ENCODE measurements at places on chromosomes 6 and 20.

DNA sequence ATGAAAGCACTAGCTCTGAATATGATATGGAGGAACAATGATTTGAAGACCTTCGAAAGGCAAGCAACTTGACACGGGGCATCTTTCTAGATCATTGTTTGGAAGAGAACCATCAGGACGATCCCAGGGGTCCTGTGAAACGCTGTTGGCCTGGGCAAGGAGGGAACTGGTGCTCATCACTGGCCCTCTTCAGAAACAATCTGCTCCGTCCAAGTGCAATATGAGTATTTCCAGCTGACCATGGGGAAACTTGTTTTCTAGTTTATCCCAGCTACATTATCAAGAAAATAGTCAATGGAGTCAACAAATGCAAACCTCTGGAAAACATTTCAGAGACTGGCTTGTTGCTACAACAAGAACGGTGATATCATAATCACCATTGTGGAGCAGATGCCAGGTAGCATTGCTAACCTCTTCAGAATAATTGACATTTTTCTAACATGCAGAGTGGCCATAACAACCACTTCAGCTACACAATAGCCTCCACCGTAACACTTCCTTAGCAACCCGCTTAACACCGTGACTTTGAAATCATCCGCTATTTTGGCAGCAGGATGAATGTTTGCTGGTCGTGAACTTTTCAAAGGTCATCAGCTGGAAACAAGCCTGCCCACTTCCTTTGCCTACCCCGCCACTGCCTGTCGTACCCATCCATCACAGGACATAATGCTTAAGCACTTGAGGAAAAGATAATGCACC is 112.0 kb upstream of the PDE10A start:
- DNase-seq: peak; percentile 7

DNA sequence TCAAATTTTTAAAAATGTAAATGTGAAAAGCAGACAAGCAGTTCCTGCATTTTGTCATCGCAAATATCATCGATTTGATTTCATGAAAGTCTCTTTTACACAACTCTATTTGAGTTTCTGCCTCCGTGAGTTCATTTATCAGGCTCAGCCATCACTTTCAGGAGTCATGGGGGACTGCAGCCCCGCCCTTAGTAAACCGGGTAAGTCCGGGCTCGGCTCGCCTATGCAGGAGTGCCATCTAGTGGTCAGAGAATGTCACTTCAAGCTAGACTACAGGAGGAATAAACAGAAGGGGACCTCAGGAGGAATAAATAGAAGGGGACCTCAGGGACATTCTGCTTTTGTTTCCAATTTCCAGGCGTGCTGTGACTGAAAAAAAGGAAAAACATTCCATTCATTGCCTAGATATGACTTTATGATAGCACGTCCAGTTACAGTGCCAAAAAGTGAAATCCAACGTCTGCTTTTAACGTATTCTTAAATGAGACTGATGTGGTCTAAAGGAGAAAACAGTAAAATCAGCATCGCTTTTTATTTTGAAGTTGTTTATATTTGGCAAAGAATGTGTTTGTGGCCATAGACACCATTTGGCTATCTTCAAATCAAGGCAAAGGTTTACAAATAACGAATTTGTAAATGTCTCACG is 333.9 kb downstream of the HACE1 start:
- DNase-seq: peak; percentile 66

- DNase-seq: no peak
Measured at GRCh38 chr20:48596334-48596898, 231.4 kb downstream of the PREX1 start.

DNA sequence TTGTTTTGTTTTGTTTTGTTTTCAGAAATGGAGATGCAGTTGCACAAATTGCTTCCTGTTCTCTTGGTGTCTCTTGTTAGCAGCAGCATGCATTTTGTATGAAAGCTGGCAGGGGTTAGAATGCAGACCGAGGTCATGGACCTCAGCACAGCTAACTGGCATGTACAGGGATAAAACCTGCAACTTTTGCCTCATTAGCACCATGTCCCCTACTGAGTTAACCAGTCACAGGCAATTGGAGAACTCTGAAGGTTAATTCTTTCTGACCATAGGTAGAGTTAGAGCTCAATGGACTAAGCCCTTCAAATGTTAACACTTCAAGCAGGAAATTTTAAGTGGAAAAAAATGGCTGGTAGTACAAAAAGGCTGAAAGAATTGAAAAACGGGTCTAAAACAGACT is 377.1 kb downstream of the ADGRB3 start:
- DNase-seq: no peak

DNA sequence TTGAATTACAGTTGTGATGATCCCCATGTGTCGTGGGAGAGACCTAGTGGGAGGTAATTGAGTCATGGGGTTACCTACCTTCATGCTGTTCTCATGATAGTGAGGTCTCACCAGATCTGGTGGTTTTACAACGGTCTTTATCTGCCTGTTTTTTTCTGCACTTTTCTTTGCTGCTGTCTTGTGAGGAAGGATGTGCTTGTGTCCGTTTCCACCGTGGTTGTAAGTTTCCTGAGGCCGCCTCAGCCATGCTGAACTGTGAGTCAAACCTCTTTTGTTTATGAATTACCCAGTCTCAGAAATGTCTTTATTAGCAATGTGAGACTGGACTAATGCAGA is 6.5 kb upstream of the RANBP9 start:
- no peak for DNase-seq

GRCh38 chr6:6885521-6886170 is 222.1 kb upstream of the RREB1 start:
- DNase-seq: no peak

GRCh38 chr6:21595285-21596144 is 2.0 kb downstream of the SOX4 start:
- DNase-seq: peak; percentile 17

DNA sequence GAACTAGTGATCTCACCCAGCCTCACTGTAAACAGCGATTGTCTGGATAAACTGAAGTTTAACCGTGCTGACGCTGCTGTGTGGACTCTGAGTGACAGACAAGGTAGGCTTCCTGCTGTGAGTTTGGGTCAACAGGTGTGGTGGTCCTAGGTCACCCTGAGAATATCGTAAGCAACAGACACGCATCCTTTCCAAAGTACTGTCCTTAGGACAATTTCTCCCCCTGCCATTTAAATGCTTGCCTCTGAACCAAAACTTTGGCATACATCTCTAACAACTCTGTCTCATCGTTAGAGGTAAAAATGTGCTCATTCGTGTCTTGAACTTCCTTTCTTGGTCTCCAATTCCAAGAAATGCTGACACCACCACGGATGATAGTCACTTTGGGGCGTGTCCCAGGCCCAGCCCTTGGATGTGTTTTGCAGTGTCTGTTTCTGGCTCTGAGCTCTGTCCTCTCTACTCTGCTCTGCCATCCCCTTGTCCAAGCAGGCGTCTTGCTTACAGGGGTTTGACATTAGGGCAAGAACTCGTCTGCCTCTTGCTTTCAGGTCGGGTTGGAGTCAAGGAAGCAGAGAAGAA is 95.5 kb downstream of the EYA2 start:
- peak; percentile 16 for DNase-seq

DNA sequence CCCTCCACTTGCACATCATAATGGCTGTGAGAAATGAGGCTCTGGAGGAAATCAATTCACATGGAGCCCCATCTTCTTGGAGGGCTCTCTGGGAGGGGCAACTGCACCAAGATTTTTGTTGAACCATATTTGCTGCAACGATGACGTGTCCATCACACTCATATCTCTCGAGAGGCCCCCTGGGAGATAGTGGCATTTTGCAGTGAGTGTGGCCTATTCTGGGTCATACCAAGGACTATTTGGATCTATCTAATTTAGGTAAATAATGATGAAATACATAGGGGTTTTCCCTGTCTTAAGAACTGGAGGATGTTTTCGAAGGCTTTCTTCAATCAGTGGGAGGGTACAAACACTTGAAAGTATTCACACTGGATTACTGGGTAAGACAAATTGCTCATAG is 31.6 kb downstream of the CNR1 start:
- DNase-seq: no peak

GRCh38 chr20:44389871-44390270 is 34.4 kb downstream of the HNF4A start:
- DNase-seq: no peak

GRCh38 chr20:19880256-19881079 is 122.4 kb downstream of the RIN2 start:
- no peak for DNase-seq

- DNase-seq: no peak
Measured at GRCh38 chr20:58044286-58044685, 184.2 kb downstream of the ANKRD60 start.

DNA sequence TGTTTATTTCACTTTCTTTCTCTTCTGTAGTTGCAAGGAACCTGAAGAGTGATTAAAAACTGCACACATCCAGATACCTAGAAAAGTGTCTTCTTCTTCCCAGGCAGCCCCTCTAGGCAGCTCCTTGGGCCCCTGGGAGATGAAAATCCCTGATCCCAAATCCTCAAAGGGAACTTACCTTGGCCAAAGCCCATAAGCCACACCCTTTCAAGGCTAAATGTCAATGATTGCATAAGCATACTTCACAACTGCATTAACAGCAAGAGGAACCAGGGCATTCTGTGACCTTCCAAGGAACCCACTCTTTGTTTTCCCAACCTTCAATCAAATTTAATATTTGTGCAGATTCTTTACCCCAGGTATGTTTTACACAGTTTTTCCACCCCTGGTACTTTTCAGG is 4.4 kb upstream of the HMGN3 start:
- DNase-seq: no peak

GRCh38 chr20:50980851-50981713 is 22.5 kb downstream of the MOCS3 start:
- DNase-seq: peak; percentile 86

DNA sequence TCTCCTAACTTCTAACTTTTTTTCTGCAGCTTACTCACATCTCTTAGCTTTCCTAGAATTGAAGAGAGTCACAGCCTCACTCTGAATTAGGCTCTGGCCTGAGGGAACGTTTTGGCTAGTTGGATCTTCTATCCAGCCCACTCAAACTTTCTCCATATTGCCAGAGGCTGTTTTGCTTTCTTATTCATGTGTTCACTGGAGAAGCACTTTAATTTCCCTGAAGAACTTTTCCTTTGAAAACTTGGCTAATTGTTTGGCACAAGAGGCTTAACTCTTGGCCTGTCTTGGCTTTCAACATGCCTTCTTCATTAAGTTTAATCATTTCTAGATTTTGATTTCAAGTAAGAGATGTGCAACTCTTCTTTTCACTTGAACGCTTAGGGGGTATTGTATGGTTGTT is 138.2 kb upstream of the PLCB4 start:
- DNase-seq: no peak

- no peak for DNase-seq
Measured at GRCh38 chr6:912871-913835, 220.2 kb upstream of the EXOC2 start.

DNA sequence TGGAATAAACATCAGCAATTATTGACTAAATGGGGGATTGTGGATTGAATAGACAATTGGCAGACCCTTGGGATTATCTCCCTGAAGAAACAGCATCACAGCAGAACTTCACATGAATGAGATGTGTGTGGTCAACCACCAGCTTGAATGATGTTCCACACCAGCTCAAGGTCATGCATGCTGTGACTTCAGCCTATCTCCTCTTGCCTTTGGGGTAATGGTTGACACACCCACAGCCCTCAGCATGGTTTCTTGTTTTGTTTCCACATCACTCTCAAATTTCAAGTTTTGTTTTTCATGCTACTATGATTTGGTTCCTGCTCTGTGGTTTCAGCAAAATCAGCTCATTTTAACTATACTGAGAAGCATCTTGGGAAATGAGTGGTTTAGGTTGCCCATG is 94.3 kb downstream of the PAK5 start:
- no peak for DNase-seq

DNA sequence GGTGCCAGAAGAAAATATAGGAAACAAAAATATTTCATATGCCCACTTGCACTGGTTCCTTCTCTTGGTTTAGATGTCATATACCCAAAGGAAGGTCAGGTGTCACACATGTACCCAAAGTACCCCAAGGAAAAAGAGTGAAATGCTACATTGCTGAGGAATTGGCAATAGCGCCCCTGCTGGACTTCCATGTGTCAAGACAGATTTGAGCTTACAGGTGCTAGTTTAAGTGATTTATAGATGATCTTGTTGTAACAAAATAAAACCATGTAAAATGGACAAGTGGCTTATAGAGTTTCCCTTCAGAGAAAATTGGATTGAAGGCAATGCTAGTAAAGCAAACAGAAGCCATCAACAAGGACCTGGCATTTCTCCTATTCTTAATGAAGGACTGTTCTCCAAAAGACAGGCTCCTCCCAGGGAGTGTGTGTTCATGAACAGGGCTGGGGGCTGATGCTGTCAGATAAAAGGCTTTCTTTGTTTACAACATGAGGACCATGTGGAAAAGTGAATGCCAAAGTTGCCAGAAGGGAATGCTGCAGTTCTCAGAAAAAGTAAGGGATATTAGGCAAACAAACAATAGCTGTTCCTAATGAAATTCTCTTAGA is 64.3 kb upstream of the PAK5 start:
- no peak for DNase-seq

GRCh38 chr6:169118346-169118830 is 135.3 kb downstream of the THBS2 start:
- no peak for DNase-seq

DNA sequence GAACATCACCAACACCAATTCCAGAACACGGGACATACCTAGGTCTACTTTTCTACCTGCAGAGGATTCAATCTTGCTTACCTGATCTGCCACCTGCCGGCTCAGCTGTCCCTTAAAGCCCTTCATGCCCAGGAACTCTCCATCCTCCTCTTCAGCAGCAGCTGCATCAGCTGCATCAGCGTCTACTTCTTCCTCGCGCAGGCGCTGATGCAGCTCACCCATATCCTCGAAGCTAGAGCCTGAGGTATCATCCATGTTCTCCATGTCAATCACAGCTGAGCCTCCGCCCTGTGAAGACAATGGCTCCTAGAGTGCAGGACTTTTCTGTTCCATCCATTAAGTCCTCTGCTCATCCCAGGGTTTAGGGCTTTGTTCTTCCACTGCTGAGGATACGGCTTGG is 918 bp downstream of the YIPF3 start:
- no peak for DNase-seq

- peak; percentile 21 for DNase-seq
Measured at GRCh38 chr6:159595173-159595572, 97.9 kb downstream of the SOD2 start.

DNA sequence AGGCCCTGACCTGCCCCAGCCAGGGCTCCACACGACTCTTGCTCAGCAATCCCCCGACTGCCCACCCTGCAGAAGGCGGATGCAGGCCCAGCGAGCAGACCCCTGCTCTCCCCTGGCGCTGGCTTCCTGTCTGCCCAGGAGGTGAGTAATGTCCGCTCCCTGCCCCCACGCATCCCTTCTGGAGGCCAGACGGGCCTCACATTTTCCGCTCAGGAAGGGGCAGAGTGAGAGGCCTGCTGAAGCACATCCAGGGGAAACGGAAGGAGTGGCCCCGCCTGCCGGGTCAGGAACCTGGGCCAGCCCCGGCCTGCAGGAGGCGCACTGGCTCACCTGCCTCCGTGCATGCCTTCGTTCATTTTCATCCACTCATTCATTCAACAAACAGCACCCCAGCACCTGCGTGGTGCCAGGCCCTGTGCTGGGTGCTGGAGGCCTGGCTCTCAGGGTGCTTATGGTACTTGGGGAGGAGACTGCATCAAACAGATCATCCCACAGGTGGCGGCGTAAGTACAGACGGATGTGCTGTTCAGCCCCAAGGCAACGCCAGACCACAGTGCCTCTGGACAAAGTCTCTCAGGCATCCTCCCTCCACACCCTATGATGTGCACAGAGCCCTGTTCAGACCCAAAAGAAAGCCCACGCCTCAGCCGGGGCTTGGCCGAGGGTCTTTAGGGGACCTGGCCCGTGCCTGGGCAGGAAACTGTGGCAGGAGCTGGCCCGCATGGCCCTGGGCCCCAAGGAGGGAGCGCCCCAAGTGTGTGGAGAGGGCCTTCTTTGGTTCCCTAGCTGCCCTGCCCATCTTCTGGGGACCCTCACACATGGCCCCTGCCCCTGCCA is 112.1 kb downstream of the ASXL1 start:
- DNase-seq: peak; percentile 22

GRCh38 chr6:163148451-163149278 is 265.9 kb upstream of the QKI start:
- DNase-seq: no peak

Data from stimulated activated naive CD8-positive, alpha-beta T cell treated with anti-CD3 and anti-CD28 coated beads, Interleukin-15, Interleukin-2, amounts not matched to agents 100 U/mL and 50 U/mL, for 24 hours (primary cell).